SJSA1 (cell line): ENCODE measurements at places on chromosomes 7 and 10.

GRCh38 chr10:4125776-4126175, 340.8 kb upstream of the KLF6 start:
- DNase-seq, result no peak

DNA sequence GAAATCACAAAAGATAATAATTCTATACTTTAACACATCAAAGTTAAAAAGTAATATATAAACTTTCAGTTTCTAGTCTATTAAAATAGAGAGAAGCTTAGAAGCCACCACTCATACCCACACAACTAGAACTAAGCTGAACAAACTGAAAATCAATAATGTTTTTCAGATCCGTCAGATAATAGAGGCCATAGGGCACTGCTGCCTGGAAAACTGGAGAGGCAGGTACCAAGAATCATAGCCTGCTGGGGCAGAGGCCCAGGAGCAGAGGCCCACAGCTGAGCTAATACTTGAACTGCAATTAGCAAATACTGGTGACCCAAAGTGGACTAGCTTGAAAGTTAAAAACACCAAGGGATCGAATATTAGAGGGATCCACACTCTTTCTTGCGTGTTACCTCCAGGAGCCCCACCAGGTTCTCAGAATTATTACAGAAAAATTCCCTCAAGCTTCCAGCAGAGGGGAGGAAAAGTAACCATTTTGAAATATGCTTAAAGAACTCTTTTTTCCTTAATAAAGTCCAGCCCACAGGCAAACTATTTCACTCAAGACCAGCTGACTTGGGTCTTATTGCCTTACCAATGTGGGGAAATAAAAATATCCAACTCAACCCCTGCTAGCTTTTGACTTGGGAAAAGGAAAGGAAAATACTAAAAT, 774.1 kb upstream of the IGFBP3 start:
- DNase-seq, result no peak

- no peak for DNase-seq
Observed at GRCh38 chr10:124279298-124279697, 139.4 kb downstream of the OAT start.

GRCh38 chr10:73865459-73866442, 8.6 kb downstream of the CAMK2G start:
- no peak for DNase-seq

- DNase-seq, result no peak
Observed at GRCh38 chr7:132533916-132534315, 42.4 kb downstream of the PLXNA4 start.

DNA sequence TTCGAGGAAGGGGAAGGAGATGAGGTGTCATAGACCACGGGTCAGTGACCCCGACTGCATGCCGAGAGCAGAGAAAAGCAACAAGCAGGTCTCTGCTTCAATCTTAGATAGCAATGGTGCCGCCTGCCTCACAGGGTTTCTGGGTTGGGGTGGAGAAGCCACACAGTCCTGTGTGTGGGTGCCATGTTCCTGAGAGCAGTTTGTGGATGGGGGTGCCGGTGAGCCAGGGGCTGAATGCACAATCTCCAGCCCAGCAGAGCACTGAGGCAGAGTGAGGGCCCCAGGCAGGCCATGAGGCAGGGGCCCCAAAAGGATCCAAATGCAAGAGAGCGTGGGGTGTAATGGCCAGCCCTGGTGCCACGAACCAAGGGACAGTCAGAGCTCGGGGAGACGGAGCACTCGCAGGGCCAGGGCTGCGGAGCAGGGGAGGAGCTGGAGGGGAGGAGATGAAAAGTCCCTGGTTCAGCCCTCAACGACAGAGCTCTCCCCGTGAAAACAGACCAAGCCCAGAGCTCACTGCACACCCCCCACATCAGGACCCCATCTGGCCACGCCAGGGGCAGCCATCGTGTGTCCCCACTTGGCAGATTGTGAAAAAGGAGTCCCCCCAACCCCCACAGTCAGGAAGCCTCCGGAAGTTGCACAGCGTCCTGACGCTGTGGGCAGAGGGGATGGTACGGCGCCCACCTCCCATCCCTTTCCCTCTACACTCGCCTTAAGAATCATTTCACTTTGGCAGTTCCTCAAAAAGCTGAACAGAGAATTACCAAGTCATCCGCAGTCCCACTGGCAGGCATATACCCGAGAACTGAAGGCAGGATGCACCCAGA, 19.9 kb downstream of the WDR86 start:
- DNase-seq, result no peak

DNA sequence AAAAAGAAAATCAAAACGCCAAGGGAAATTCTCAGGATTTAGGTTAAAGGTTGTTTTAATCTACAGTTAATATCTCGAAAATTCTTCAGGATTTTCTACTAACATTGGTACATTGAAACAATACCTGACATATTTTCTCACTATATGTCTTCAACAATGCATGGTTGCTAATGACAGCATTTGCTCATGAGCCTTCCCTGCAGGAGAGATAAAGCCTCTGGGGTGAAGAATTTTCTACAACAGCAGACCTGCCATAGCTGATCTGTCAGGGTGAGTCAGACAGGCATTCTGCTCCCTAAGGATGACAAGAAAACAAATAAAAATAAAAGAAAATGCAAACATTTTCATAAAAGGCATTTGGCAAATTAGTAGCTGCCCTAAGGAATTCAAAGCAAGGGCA, 11.7 kb upstream of the GPR37 start:
- DNase-seq, result no peak

DNA sequence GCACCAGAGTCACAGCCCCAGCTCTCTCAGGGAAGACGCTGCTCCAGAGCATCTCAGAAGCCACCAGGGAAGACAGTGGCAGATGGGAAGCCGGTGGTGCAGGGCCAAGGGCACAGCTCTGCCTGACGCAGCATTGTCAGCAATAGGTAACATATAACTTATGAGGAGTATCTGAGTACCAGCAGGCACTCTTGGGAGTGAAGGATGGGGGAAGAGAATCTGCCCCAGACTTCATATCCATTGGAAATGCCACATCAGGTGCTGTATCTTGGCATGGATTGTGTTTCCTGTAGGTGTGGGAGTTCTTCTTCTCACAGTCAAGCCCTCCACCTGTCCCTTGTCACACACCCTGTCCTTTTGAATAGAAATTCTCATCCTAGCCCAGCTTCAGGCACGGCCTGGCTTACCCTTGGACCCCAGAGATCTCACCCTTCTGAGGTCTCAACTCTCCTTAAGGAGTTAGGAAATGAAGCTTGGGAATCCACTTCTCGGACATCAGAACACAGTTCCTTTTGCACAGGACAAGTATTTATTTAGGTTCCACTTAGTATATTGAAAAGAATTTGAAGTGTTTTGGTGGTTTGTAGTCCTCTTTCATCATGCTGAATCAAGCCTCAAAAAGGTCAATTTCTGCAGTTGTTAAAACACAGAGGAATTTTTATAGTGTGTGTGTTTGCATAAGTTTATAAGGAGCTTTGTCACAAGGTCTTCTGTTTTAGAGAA, 9.9 kb downstream of the EPDR1 start:
- DNase-seq, result no peak
